ENCODE measurements at places on chromosomes 3 and 15.

GRCh38 chr3:190258634-190259033 lies 63.6 kb downstream of the CLDN1 start:
- no peak for DNase-seq

- no peak for DNase-seq
These were observed 265.4 kb downstream of the CNTN3 start for GRCh38 chr3:74349015-74349414.

DNA sequence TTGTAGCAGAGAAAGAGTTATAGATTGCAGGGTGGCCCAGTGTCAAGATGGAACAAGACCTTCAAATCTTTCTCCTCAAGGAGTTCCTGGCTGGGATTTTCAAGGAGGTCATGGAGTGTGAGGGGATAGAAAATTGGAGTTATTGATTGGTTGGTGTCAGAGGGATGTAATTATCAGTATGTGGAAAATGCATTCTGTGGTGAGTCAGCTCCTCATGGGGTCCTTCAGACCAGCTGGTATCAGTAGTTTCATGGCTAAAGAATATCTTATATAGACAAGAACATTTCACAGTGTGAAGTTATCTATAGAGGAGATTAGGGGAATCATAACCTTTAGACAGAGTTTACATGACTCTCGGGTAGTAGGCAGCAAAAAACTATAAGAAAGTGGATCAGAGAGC lies 1114.0 kb upstream of the GBE1 start:
- DNase-seq, result no peak

- peak; percentile 95 for DNase-seq
These were observed 12.6 kb upstream of the LMAN1L start for GRCh38 chr15:74799856-74800558.

DNA sequence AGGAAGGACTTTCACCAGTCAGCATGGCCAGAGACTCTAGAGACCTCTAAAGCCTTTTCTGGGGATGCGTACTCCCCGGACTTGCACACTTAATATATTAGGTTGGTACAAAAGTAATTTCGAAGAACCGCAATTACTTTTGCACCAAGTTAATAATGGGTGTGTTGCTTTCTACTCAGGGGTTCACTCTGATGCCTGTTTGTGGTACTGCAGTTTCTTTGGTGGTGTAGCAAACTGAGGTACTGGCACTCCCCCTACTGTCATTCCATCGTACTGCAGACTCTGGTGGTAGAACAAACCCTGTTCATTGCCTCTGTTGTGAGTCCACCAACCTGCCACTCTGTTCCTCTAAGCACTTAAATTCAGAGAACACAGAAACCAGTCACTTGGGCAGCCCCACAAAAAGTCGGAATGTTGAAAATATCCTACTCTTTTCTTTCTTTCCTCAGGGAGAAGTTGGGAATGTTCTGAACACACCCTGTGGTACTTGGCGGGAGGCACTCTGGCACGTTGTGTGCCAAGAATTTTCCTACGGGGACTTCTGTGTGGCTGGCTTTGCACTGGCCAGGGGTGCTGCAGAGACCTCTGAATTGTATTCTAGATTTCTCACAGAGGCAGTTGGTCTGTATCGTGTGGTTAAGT lies 46.3 kb downstream of the GABRG3 start:
- no peak for DNase-seq

DNA sequence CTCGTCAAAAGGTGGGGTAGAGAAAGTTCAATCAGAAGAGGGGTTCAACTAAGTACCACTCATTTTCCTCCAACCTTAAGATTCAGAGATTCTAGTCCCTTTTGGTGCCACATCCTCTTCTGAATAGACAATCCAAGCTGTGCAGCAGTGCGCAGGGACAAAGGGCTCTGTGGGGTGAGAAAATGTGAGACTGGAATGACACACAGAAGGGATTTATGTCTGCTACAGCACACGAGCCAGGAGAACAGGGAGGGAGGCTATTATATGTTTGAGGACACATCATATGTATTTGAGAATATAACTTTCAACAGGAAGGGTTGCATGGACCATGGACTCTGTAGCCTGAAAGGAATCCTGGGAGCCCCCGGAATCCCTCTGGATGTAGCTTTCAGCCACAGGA lies 33.0 kb downstream of the LSM3 start:
- DNase-seq, result no peak

- DNase-seq, result no peak
These were observed 3.0 kb downstream of the ADAMTS9 start for GRCh38 chr3:64684715-64685261.

DNA sequence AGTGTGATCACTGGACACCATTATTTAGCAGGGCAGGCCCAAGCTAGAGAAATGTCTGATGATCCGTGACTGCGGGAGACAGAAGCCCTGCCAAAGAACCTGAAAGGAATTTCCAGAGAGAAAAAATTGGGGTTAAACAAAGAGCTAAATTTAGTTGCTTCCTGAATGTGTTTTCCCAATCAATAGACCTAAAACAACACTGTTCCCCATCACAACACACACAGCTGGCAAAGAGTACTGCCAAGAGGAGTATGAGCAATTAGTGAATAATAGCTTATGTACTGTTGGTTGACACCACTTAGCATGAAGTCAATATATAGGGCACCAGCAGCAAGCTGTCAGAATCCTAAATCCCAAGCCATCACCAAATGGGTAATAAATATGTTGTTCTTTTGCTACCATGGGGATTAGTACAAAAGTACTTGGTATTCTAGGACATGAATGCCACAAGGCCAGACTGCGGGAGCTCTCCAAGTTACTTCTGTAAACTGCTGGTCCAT lies 35.7 kb downstream of the CLK3 start:
- no peak for DNase-seq

- no peak for DNase-seq
These were observed 21.7 kb downstream of the GTF2E1 start for GRCh38 chr3:120764206-120764605.

- no peak for DNase-seq
These were observed 113.0 kb upstream of the GALNT15 start for GRCh38 chr3:16061491-16061890.

DNA sequence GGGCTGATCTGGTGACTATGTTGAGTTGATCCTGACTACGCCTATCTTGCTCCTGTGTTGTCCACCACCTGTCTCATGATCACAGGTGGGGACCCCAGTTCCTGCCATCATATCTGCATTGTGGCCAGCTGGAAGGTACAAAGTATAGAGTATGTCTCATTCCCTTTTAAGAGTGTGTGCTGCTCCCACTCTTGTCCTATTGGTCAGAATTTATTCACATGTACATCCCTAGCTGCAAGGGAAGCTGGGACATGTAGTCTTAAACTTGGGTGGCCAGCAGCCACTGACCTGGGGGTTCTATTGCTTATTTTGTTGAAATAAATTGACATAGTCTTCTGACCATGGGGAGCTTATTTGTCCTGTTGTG lies 373.1 kb downstream of the PTPRG start:
- DNase-seq, result no peak

DNA sequence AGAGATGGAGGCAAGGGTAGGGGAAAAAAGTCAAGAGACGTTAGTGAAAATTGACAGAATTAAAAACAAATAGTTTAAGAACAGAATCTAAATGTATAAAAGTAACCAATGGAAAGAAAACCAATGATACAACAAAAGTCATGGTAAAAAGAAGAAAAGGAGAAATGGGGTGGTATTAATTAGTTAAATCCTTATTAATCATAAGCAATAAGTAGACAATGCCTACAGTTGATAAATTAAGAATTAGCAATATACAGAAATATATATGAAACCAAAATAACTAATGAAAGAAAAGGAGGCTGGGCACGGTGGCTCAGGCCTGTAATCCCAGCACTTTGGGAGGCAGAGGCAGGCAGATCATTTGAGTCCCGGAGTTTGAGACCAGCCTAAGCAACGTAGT lies 23.8 kb downstream of the EPM2AIP1 start:
- no peak for DNase-seq

GRCh38 chr15:36066757-36067156 lies 512.7 kb upstream of the CDIN1 start:
- no peak for DNase-seq

DNA sequence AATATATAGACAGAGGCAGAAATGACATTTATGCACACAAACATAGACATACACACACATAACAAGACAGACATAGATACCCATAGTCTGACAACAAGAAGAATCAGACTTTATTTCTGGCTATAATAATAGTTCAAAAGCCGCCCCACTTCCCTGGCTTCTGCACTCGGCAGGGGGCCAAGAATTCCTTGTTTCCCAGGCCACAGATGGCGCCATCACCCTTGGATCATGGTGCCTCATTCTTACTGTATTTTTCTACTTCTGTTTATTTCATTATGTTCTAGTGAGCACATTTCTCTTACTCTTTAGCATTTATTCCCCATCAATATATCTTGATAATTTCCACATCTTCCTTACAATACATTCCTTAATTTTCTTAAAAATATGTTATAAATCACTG lies 387.5 kb downstream of the NLGN1 start:
- DNase-seq, result no peak

DNA sequence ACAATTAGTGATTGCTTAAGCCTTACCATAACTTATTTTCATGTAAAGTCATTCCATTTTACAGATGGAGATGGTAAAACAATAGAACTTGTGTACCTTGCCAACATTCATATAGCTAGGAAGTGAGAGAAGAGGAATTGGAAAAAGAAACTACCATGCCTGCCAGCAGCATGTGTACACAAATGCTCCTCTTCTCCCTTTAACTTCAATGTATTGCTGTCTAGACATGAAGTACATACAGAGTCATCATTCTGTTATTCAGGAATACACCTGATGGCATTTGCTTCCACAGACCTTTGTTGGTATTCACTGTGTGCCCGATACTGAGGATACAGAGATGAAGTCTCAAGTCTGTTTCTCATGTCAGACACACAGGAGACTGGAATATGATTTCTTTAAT lies 7.1 kb upstream of the TMEM207 start:
- no peak for DNase-seq

- DNase-seq, result peak; percentile 38
These were observed 12.3 kb upstream of the EHD4 start for GRCh38 chr15:41984622-41985021.

DNA sequence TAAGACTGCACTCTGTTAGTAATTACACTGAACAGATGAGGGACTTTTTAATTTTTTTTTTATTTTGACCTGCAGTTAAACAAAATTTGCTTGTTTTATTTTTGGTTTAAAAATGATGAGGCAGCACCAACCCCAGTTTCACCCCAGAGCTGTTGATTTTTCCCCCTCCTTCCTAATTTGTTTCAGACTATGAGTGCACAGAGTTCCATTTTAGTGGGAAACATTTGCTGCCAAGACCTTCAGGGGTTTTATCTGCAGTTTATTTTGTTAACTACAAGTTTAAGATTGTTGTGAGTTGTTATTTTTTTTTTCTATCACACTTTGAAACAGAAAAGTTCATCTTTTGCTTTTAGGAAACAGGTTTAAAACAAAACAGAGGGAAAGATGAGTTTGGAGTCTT lies 455.9 kb upstream of the NR2F2 start:
- no peak for DNase-seq

GRCh38 chr15:58962662-58963565 lies 24.5 kb upstream of the RNF111 start:
- no peak for DNase-seq

DNA sequence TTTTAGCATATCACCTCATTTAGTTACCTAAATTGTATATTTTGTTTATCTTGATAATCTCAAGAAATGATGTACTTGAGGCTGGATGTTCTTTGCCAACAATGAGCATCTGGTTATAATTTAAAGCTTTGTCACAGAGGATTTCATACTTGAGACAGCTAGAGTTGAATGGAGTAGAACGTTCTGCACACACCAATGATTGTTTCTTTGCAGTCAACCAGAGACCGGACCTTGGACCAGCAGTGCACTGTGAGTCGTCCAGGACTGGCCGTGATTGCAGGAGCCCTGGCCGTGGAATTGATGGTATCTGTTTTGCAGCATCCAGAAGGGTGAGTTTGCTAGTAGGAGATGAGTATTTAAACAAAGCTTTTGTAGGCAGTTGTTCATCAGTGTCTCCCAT lies 90.4 kb downstream of the ATG7 start:
- no peak for DNase-seq

DNA sequence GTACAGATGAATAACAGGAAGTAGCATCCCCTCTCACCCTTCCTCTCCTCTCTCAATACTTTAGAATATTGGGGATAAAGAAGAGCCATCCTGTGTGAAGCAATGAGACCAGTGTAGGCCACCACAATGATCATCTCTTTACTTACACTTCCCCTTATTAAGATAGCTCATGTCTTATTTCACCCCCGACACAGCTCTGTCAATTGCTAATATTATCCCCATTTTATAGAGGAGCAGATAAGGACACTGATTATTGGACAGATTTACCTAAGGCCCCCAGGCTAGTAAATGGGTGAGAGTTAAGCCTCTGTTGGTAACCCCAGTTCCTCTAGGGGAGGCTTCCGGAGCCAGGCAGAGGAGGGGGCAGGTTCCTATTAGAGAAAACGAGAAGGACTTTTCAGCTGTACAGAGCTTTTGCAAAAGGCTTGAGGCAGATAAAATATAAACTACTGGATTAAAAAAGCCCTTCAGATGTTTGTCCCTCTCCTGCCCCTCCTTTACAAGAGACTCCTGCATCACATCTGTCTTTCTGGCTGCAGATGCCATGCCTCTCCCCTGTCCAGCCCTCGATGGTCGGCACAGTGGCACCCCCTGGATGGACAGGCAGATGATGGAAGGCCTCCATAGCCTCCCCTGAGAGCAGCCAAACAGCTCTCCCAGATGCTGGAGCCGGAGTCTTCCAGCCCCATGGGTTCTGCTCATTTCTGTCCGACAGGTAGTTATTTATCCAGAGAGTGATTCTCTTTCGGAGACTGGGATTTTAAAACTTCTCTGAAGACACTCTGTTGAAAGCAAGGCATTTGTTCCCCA lies 49.4 kb upstream of the LCTL start:
- DNase-seq, result no peak

DNA sequence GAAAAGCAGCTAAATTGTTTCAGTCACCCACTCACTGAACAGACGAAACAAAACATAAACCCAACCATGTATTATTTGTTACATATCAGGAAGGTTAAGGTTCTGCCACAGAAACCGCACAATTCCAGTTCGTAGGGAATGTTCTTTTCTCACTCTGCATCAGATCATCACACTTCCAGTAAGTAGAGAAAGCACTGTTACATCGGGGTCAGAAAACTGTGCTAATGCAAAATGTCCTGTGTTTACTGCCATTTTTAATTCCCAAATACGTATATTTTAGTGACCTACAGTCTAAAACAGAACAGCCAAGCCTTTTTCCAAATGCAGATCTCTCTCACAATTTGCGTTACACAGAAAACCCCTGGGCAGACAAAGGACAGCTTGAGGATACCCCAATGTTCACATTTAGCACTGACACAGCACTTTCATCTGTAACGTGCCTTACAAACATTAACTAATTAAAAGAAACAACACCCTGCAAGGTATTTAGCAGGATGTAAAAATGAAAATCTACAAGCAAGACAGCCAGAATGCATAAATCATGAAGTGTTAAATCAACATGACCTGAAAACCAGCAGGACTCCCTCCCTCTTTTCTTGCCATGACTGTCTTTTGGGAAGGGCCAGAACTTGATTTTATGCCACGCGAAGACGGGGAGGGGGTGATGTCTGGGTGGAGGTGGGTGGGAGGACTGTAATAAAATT lies 34.8 kb upstream of the SKIL start:
- DNase-seq, result no peak

DNA sequence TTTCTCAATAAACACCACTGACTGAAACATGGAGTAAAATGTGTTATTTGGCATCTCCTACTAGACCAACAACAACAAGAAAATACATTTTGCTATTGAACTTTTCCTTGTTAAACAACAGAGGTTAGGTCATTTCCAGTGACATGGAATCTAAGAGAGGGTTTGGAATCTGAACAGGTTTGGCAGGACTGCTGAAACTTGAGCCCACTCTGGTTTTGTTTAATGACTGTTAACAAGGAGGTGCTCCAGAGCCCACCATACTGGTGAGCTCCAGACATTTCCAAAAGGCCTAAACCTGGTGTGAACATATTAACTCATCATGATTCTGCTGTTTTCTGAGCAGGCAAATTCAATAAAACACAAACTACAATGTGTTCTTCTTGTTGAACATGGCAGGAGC lies 330.7 kb upstream of the TRIM42 start:
- DNase-seq, result no peak

Data from activated CD8-positive, alpha-beta memory T cell treated with anti-CD3 and anti-CD28 coated beads for 24 hours (primary cell).